ENCODE measurements at places on chromosomes 13 and 19.

DNA sequence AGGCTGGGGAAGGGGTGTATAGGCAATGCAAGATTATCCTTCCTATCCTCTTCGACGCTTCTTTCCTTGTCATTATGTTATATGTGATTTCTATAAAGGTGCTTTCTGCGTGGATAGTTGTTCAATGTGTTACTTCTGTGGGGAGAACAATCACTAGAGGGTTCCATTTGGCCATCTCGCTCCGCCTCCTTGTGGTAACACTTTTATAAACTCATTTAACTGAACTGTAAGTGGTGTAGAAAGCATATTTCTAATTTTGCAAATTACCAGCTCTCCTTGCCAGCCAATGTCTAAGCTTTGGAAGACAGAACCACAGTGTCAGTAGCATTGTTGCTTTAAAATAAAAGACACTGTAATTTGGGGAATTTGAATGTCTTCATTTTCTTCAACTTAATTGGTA lies 1093.7 kb upstream of the MIR17HG start:
- no peak for DNase-seq

GRCh38 chr13:79121286-79121685 lies 284.8 kb downstream of the RBM26 start:
- no peak for DNase-seq

GRCh38 chr13:102869948-102870676 lies 24.3 kb downstream of the ERCC5 start:
- DNase-seq: no peak

GRCh38 chr19:38470788-38471480 lies 37.4 kb downstream of the RYR1 start:
- no peak for DNase-seq

- no peak for DNase-seq
Observed at GRCh38 chr19:37716140-37716539, 3.4 kb downstream of the ZNF607 start.

Data from substantia nigra (tissue), 51 donors.